Stimulated activated CD4-positive, alpha-beta T cell treated with anti-CD3 and anti-CD28 coated beads, TNF-alpha, amount 100 ng/mL, for 4 hours (primary cell): ENCODE measurements at places on chromosomes 4 and X.
A peak's percentile ranks its signal among the peaks of the same experiment; 100 is the strongest.

DNA sequence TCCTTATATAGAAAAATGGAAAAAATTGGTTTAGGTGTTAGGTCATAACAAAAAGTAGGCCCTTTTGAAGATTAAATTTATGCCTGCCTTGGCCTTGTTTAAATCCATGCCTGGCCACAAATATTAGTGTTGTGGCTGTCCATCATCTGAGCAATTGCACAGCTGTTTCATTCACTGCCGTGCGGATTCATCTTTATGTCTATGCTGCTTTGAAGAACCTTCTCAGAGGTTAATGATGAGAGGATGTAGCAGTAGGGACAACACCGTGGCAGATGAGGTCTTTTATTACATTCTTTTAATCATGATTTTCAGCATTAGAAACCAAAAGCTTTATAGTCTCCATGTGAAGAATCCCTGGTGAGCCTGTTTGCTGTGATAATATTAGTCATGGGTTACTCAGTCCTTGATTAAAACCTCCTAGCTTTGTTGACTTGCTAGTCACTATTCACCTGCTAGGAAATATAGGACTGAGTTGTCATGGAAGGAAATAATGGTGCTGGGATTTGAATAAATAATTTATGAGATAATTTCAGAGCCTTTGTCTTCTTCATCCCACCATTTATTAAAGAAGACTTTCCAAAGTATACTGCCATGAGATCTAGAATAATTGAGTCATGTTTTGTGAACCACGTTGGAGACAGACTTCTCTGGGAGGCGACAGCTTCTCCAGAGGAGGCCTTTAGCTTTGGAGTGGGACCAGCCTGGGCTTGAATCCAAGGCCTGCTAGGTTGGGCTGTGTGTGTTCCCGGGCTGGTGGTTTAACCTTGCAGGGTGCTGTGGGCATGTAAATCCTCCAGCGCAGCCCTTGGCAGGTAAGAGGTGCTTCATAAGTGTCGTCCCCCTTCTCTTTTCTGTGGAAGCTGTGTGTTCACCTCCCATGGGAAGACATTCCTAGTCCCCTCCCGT is 53.5 kb downstream of the PTTG2 start:
- no peak for DNase-seq

- DNase-seq = no peak
Observed at GRCh38 chrX:13153796-13154195, 109.4 kb upstream of the FAM9C start.

GRCh38 chrX:8815460-8816065 is 14.4 kb upstream of the FAM9A start:
- no peak for DNase-seq

DNA sequence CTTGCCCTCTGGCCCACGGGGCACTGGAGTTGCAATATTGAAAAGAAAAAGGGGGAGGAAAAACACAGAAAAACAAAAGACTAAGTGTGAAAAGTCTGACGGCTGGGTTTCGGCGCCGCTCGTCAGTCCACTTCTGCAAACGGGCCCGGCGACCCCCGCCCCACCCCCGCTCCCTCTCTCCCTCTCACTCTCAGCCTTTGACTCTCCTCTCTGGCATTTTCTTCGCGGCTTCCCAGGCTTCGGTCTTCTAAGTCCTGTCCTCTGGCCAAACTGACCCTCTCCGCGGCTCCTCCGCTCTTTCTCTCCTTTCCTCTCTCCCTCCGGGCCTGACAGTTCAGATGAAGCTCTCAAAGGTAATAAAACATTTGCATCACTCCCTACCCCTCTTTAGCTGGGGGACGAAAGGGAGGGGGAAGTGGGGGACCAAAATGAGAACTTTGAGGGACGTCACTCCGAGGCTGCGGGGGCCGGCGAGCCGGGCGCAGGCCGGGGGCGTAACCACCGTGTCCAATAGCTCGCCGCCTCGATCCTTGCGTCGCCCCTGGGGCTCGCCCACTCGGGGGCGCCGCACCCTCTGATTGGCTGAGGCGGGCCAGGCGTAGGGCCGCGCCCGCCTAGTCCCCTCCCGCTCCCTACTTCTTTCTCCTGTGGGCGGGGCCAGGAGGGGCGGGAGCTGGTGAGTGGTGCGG is at the start of gene NKX6-1:
TSS of gene NKX6-1 (minus strand) at position 358 of the 689 bp plus-strand sequence. CDS start 1,064 bp downstream, outside the sequence.
- no peak for DNase-seq

DNA sequence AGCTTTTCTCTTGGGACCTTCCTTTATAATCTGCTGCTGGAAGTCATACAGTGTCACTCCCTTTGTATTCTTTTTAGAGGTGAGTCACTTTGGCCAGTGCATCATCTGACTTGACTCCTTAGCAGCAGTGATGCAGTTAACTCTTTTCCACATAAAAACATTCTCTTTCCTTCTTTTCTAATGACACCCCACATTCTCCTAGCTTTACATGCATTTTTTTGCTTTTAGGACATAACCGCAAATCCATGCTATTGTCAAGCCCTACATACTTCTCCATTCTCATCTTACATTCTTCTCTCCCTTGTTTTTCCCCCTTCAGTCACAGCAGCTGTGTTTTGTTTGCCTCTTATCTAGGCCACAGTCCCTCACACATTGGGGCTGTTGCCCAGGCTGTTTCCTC is 55.1 kb downstream of the ZNF330 start:
- DNase-seq = no peak

GRCh38 chr4:123559955-123560871 is 163.6 kb downstream of the SPRY1 start:
- DNase-seq = no peak

DNA sequence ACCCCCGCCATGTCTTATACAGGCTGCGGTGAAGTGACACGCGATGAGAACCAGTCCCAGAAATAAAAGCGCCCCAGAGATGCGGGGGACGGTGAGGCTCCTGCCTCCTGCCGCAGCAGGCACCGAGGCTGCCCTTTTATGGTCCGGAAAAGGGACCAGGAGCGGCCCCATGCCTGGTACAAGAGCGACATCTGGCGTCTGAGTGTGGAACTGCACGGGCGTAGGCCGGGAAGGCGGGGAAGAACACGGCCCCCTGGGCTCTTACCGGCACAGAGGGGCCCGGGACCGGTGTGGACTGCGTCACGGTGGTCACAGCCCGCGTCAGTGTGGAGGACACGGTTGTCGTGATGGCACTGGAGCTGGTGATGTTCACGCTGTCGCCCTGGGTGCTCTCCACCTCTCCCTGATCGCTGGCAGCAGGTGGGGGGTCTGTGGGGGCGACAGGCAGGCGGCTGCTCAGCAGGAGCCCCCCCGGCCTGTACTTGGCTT is 8.9 kb upstream of the RENBP start:
- peak; percentile 58 for DNase-seq

DNA sequence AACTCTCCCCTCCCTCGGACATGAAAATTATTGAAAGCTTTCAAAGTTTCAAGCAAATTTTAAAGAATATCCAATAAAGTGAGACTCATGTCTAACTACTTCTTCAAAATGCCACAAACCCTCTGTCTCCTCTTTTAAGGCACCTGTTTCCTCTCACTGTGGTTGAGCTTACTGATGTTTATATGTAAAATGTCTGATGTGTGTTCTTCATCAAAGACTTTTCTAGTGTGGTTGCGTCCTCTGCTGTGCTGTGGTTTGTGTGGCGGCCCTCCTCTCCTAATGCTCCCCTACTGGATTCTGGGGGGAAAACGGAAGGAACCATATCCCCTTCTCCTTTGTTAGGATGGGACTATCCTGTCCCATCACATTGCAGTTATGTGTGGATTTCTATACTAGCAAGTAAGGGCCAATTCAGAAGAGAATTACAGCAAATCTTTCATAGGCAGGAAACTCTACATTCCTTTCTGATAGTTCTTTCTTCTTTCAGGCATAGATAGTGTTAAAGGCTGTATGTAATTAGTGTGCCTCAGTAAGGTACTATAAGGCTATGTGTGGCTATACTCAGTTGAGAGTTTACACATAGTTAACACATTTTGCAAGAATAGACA is 221.0 kb upstream of the GPRIN3 start:
- no peak for DNase-seq
